Suprapubic skin (tissue), 4 donors: ENCODE measurements at places on chromosomes 1 and 21. TPM values are rescaled to one million over a fixed set of nuclear protein-coding genes. Genes with fewer than 3 reads are reported as not detected.

The SPRR1B gene
- total RNA-seq: 232 TPM

The CGN gene
- 62.4 TPM for total RNA-seq

The CLDN8 gene
- total RNA-seq: 16.5 TPM

The MYBPH gene
- total RNA-seq: not detected

The FOXO6 gene
- total RNA-seq: 2.8 TPM

DNA sequence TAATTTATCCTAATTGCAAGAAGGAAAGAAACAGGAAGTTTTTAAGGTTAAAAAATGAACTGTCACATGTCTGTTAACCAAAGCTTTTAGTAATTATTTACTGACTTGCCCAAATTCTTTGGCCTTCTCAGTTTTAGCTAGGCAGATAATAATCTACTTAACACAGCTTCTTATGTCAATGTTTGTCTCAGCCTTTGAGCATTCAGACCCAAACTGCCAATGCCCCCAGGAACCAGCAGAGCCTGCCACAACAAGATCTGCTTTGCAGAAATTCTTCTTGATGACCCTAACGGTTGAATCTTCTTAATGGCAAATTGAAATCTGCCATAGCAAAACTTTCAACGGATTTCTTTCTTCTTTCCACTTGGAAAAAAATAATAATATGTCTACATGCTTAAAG, 792.4 kb upstream of the ADGRL2 start:
- H3K27me3 ChIP-seq: no peaks in the 10 kb centered on the region
- DNase-seq: no peak
- H3K4me3 ChIP-seq: no peak overlapping the region
- no peaks in the 10 kb centered on the region for H3K4me1 ChIP-seq
- H3K36me3 ChIP-seq: no peaks in the 10 kb centered on the region

- DNase-seq: peak; percentile 75
- no peaks in the 10 kb centered on the region for H3K27me3 ChIP-seq
- no peak overlapping the region for H3K4me3 ChIP-seq
- peaks cover 2% of the 10 kb centered on the region for H3K36me3 ChIP-seq
- no peak overlapping the region for H3K27ac ChIP-seq
Observed at GRCh38 chr21:42532466-42533181, 19.0 kb downstream of the SLC37A1 start.

GRCh38 chr1:204647114-204647804, 38.3 kb downstream of the LRRN2 start:
- H3K4me3 ChIP-seq: no peak overlapping the region
- H3K27me3 ChIP-seq: peaks cover 9% of the 10 kb centered on the region
- H3K36me3 ChIP-seq: no peaks in the 10 kb centered on the region
- DNase-seq: no peak

DNA sequence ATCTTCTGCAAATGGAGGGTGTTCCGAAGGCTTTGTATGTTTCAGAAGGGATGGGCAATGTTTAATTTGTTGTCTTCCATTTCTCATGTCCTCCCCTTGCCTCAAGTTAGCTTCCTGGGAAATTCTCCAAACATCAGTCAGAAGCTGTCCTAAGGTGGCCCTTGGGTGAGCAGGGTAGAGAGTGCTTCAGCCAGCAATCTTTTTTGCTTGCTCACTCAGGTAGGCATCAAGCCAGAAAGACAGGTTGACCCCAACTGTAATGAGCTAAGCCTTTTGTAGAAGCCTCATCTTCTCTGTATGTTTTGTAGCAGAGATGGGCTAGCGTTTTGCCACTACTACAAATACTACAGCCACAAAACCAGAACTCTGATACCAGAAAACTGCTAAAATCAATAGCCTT, 321.5 kb upstream of the FAM78B start:
- no peak overlapping the region for H3K27ac ChIP-seq
- H3K27me3 ChIP-seq: no peaks in the 10 kb centered on the region
- DNase-seq: no peak
- H3K36me3 ChIP-seq: no peaks in the 10 kb centered on the region

DNA sequence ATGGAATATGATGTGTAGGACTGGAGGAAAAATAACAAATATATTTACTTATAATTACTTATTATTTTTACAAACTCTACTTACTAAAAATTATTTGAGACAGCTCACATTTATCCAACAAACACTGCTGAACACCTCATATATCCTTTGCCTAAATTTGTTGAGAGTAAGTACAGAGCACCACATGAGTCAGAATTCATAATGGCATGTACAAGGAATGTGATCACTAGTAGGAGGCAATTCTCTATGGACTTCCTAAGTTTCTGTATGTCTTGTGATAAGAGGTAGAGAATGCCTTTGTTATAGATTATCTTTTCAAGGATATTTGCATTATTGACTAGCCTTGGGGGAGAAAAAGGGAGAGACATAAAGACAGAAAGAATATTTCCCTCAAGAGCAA, 8.2 kb upstream of the ST6GALNAC3 start:
- no peaks in the 10 kb centered on the region for H3K27me3 ChIP-seq
- DNase-seq: no peak
- no peak overlapping the region for H3K27ac ChIP-seq
- no peaks in the 10 kb centered on the region for H3K4me1 ChIP-seq
- no peaks in the 10 kb centered on the region for H3K36me3 ChIP-seq
- H3K4me3 ChIP-seq: no peak overlapping the region

DNA sequence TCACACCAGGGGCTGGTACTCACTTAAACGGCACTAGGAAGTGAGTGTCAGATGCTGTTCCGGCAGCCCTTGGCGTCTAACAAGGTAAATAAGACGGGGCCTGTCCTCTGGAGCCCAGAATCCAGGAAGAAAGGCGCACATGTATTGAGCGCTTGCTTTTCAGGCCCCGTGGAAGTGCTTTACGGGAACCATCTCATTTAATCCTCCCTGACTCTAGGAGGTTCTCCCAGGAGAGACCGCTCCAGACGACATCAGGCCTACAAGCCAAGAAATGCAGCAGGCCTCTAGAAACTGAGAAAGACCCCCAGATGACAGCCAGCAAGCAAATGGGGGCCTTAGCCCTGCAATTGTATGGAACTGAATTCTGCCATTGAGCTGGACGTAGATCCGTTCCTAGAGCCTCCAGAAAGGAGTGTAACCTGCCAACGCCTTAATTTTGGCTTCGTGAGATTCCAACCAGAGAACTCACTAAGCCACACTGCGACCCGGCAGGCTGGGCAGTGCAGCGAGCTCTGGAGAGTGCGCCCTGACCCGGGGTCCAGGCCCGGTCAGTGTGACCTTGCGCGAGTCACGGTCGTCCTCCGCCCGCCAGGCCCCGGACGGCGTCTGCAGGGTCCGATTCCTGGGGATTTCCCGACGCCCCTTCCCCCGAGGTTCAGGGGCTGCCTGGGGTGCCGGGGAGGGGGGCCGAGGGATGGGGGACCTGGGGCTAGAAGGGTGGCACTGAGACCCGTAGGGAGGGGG, 532 bp upstream of the MANEAL start:
- DNase-seq: no peak
- H3K36me3 ChIP-seq: no peaks in the 10 kb centered on the region
- H3K27ac ChIP-seq: no peak overlapping the region
- peaks cover 24% of the 10 kb centered on the region for H3K4me1 ChIP-seq
- H3K4me3 ChIP-seq: peak overlapping the region; percentile 71

DNA sequence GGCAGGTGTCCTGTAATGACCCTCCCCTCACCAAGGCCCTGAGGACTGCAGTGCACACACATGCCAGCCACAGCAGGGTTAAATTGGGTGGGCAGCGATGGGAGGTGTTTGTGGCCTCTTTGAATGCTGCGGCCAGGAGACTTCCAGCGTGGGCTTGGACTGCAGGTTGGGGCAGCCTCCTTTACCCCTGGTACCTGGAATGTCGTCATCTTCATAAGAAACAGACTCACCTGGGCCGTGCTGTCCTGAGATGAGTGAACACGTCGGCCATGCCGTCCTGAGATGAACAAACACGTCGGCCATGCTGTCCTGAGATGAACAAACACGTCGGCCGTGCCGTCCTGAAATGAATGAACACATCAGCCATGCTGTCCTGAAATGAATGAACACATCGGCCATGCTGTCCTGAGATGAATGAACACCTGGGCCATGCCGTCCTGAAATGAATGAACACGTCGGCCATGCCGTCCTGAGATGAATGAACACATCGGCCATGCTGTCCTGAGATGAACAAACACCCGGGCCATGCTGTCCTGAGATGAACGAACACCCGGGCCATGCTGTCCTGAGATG, 50.1 kb upstream of the COL6A1 start:
- H3K4me3 ChIP-seq: no peak overlapping the region
- H3K36me3 ChIP-seq: no peaks in the 10 kb centered on the region
- H3K27ac ChIP-seq: no peak overlapping the region
- DNase-seq: no peak
- no peaks in the 10 kb centered on the region for H3K4me1 ChIP-seq
- H3K27me3 ChIP-seq: no peaks in the 10 kb centered on the region

GRCh38 chr1:116451702-116452101, 78.7 kb downstream of the ATP1A1 start:
- no peak for DNase-seq
- no peaks in the 10 kb centered on the region for H3K4me1 ChIP-seq
- no peaks in the 10 kb centered on the region for H3K27me3 ChIP-seq
- H3K4me3 ChIP-seq: no peak overlapping the region
- H3K27ac ChIP-seq: no peak overlapping the region
- H3K36me3 ChIP-seq: no peaks in the 10 kb centered on the region

DNA sequence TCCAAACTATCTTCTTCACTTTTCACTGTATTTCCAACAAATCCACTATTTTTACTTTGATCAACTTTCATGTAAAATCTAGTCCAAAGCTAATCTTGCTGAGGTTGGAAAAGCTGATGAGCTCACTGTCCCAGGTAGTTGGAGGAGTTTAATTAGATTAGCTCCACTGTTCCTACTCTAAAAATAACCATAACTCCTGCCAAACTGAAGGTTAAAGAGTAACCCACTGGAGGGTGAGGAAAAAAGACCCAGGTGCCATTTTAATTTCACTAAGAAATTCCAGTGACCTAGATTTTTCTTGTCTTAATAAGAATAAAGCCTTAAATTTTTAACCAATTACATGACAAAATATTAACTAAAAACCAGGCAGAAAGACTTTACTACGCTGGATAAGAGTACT, 15.3 kb downstream of the DCAF8 start:
- H3K36me3 ChIP-seq: peaks cover 19% of the 10 kb centered on the region
- DNase-seq: no peak
- H3K4me1 ChIP-seq: peaks cover 11% of the 10 kb centered on the region
- no peaks in the 10 kb centered on the region for H3K27me3 ChIP-seq
- H3K27ac ChIP-seq: no peak overlapping the region
- H3K4me3 ChIP-seq: no peak overlapping the region

GRCh38 chr1:81142099-81142826, 658.5 kb upstream of the ADGRL2 start:
- DNase-seq: no peak
- H3K4me1 ChIP-seq: no peaks in the 10 kb centered on the region
- H3K27ac ChIP-seq: no peak overlapping the region
- no peaks in the 10 kb centered on the region for H3K27me3 ChIP-seq
- H3K4me3 ChIP-seq: no peak overlapping the region

- H3K4me1 ChIP-seq: no peaks in the 10 kb centered on the region
- no peak overlapping the region for H3K27ac ChIP-seq
- H3K36me3 ChIP-seq: no peaks in the 10 kb centered on the region
- H3K4me3 ChIP-seq: no peak overlapping the region
Observed at GRCh38 chr1:168408884-168409283, 128.2 kb downstream of the TBX19 start.

DNA sequence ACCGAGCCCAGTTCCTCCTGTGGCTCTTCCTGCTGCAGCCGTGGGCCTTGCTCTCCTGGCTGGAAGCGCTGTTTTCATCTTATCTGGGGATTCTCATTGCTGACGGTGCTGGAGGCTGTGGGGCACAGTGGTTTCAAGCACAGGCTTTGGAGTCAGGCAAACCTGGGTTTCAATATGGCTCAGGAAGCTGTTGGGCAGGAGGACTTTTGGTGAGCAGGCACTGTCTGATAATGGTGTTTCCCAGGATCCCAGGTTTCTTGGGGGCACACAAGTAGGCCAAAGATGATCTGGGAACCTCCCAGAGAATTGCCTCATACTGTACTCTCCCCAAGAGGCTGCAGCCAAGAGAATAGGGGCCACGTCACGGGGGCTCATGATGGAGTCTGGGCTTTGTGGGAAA, 105.6 kb upstream of the TRABD2B start:
- H3K27ac ChIP-seq: no peak overlapping the region
- no peaks in the 10 kb centered on the region for H3K36me3 ChIP-seq
- H3K27me3 ChIP-seq: peaks cover 8% of the 10 kb centered on the region
- no peak overlapping the region for H3K4me3 ChIP-seq
- no peak for DNase-seq
- no peaks in the 10 kb centered on the region for H3K4me1 ChIP-seq

DNA sequence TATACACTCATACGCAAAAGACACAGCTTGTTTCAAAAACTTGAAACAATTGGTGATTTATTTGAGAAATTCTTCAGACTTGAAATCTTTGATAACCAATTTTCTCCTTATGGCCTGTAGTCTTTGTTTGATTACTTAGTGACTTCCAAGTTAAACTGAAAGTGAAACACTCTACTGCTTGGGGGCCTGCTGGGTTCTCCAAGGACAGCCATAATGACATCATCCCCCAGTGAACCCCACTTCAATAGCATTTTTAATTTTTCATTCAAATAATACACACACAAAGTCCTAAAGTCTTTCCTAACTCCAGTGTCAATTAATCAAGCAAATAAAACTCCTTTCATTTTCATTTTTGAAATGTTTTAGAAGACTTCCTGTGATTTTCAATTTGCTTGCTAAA, 59.2 kb downstream of the KRTAP19-8 start:
- no peak overlapping the region for H3K4me3 ChIP-seq
- no peak for DNase-seq
- H3K27me3 ChIP-seq: no peaks in the 10 kb centered on the region
- H3K36me3 ChIP-seq: no peaks in the 10 kb centered on the region

DNA sequence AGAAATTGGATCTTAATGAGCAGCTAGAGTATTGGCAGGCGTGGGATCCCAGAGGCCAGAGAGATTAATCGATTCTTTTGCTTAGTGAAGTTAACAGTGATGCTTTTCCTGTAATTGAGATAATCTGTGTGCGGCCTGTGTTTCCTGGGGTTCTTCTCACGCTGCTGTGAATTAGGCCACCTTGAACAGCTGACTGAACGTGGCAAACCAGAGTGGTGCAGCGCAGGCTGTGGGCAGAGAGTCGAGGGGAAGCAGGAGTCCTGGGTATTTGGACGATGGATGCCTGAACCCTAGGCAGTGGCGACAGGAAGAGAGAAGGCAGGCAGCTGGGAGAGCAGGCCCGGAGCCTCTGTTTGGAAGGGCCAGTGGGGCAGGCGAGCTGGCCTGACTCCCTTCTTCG, 51.7 kb downstream of the RYR2 start:
- H3K4me1 ChIP-seq: no peaks in the 10 kb centered on the region
- no peak for DNase-seq
- no peak overlapping the region for H3K4me3 ChIP-seq
- H3K36me3 ChIP-seq: no peaks in the 10 kb centered on the region

DNA sequence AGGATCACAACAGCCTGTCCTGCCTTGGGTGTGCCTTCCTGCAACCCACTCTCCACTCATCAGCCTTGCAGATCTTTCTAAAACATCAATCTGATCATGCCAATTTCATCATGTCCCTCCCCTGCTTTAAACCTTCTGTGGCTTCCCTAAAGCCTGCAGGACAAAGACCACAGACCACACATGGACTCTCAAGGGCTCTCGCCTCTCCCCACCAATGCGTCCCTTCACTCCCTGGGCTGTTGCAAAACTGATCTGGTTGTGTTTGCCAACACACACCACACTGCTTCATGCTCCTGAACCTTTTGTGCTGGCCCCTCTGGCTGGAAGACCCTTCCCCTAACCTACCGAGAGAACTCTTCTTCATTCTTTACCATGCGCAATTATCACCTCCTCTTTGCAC, 72.4 kb downstream of the ITPKB start:
- no peak overlapping the region for H3K27ac ChIP-seq
- no peak overlapping the region for H3K4me3 ChIP-seq
- peaks cover 61% of the 10 kb centered on the region for H3K4me1 ChIP-seq
- no peak for DNase-seq

- H3K36me3 ChIP-seq: peaks cover 9% of the 10 kb centered on the region
- H3K4me1 ChIP-seq: peaks cover 8% of the 10 kb centered on the region
- no peak overlapping the region for H3K4me3 ChIP-seq
- H3K27me3 ChIP-seq: no peaks in the 10 kb centered on the region
- no peak for DNase-seq
Observed at GRCh38 chr1:41222496-41222895, 19.6 kb downstream of the SCMH1 start.
